ENCODE measurements at places on chromosomes 7 and 10.
A peak's percentile ranks its signal among the peaks of the same experiment; 100 is the strongest.

DNA sequence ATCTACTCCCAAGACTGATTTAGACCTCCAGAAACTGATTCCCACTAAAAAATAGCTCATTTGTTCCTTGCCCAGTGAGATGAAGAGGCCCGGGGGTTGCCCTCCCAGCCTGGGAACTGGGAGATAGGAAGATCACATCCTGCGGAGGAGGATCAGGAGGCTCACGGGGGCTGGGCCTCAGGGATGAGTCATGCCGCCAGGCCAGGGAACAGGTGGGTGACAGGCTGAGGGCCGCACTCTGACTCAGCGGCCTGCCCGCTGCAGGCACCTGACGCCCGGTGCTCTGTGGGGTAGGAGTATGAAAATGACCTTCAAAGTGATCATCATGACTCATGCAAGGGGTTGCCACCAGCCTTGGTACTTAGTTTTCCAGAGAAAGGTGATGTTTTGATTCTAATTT lies 104.5 kb upstream of the ZPBP start:
- no peak for ATAC-seq

- no peak for ATAC-seq
Observed at GRCh38 chr10:96260014-96260413, 11.4 kb downstream of the BLNK start.

- ATAC-seq = no peak
Observed at GRCh38 chr10:38003588-38003987, 6.9 kb upstream of the ZNF33A start.

DNA sequence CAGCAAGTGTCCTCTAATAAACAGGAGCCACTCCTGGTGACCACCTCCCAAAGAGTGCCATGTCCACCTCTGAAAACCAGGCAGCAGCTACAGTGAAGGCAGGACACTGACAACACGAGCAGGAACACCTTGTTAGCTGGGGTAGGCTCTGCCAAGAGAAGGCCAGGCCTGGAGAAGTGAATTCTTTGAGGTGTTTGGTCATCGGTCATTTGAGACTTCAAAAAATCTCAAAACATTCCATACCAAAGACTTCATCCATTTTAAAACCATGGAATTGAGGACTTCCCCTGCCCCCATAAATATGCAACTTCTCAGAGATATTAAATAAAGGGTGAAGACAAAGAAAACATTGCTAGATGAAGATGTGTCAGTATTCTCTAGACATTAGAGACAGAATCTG lies 28.4 kb upstream of the OPALIN start:
- ATAC-seq = no peak

DNA sequence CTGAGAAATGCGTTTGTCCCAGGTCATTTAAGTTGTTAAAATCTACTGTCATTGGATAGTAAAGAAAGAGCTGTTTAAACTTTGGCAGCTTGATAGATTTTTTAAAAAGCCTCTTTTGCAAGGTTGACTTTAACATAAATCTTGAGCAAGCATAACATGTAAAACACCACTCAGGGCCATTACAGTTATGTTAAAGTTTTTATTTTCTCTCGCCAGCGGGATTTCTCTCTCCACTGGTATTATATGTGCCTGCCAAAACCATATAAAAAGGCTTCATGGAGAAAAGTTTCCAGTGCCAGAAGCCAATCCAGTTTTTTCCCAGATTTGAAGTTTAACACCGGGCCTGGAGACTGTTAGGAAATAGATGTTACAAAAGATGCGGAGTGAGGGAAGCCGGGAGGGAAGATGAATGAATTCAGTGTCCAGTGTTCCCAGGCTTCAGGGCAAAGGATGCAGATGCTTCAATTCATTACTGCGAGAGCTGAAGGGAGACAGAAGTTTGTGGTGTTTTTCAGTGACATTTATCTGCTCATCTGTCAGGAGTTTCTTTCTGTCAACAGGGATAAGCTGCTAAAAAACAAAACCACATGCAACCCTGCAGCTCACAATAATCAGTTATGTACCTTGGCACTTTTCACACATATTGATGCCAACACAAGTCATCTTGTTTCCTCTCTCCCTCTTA lies 155.5 kb downstream of the SPAG6 start:
- no peak for ATAC-seq

- no peak for ATAC-seq
Observed at GRCh38 chr10:127735723-127736221, 1.2 kb upstream of the FOXI2 start.

DNA sequence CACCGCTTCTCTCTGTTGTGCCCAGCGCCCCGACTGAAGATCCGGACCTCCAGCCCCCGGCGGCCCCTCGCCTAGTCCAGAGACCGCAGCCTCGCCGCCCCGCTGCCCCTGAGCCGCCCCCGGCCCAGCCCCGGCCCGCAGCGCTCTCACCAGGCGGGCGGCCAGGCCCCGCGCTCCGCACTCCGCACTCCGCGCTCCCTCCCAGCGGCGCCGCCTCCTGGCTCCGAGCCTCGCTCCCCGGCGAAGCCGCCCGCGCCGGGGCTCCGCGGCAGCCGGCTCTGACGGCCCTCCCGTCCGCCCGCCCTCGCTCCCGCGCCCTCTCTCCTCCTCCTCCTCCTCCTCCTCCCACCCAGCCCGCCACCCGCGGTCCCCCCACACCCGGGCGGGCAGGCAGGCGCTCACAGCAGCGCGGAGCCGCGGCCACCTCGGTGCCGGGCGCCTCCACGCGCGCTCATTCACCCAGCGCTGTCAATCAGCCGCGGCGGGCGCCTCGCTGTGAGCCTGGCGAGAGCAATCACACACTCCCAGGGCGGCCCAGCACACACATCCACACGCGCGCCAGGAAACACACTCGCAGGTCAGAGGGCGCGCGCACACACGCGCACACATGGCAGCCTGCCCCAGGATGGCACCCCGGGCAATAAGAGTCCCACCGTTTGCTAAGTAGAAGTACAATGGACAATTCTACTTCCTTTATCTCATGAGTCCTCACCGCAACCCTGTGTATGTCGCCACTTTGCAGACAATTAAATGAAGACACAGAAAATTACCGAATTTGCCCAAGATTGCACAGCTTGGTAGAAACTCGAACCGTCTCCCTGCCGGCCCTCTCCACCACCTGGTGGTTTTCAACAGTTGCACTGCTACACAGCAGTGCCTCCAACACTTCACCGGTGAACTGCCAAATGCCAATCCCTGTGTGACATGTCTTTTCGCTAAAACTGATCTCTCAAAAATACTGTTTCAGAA lies at the start of gene PRRT4:
PRRT4 (minus strand) TSS at position 280 of the 969 bp plus-strand sequence.
- peak; percentile 67 for ATAC-seq

- no peak for ATAC-seq
Observed at GRCh38 chr7:147106746-147107145, 990.1 kb downstream of the CNTNAP2 start.

DNA sequence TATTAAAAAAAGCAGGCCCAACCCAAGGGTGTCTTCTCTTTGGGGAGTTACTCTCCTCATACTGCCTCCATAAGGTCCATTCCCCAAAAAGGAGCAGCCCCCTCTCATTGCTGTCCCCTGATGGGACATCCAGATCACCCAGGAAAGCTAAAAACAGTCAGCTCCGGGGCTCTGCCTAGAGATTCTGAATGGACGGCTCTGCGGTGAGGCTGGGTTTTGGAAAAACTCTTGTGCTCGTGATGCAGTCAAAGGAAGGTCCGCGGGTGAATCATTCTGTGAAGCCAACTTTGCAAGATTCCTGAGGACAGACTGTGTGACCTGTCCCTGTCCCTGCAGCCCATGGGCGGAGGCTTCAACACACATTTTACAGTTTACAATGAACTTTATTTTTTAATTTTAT lies 351.5 kb downstream of the TYW1 start:
- no peak for ATAC-seq

DNA sequence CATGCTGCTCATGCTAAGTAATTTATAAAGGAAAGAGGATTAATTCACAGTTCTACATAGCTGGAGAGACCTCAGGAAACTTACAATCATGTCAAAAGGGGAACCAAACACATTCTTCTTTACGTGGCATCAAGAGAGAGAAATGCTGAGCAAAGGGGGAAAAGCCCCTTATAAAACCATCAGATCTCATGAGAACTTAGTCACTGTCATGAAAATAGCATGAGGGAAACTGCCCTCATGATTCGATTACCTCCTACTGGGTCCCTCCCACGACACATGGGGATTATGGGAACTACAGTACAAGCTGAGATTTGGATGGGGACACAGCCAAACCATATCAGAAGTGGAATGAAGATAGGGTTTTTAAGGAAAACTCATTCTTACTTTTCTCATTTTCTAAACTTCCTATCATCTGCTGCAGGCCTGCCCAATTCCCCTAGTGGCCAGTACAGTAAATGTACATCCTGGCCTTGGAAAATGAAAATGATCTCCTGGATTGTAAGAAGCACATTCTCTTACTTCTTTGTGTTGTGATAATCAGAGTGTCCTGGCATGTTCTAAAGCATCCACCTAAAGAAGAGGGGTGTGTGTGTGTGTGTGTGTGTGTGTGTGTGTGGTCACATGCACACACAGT lies 421.5 kb downstream of the LRMDA start:
- ATAC-seq = no peak

DNA sequence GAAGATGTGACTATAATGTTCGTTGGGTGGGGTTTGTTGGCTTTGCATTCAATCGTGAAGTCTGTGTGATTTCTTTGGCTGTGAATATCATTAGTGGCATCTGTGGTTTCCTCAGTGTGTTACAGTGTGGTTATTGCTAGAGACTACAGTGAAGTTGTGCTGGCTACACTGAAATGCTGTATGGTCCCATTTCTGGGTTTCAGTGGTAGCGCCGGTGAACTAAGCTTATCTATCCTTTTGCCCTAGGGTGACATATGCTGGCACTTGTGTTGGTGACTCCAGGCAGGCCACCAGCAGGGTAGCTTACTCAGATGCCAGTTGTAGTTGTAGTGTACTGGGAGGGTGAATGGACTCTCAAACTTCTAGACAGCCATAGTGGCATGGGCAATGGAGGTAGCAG lies 259.5 kb downstream of the ANKRD30A start:
- no peak for ATAC-seq

- no peak for ATAC-seq
Observed at GRCh38 chr10:12135631-12136030, 6.2 kb downstream of the SEC61A2 start.

- no peak for ATAC-seq
Observed at GRCh38 chr10:123766761-123767160, 100.6 kb downstream of the GPR26 start.

GRCh38 chr7:23383225-23383624 lies 84.1 kb downstream of the MALSU1 start:
- ATAC-seq = no peak

DNA sequence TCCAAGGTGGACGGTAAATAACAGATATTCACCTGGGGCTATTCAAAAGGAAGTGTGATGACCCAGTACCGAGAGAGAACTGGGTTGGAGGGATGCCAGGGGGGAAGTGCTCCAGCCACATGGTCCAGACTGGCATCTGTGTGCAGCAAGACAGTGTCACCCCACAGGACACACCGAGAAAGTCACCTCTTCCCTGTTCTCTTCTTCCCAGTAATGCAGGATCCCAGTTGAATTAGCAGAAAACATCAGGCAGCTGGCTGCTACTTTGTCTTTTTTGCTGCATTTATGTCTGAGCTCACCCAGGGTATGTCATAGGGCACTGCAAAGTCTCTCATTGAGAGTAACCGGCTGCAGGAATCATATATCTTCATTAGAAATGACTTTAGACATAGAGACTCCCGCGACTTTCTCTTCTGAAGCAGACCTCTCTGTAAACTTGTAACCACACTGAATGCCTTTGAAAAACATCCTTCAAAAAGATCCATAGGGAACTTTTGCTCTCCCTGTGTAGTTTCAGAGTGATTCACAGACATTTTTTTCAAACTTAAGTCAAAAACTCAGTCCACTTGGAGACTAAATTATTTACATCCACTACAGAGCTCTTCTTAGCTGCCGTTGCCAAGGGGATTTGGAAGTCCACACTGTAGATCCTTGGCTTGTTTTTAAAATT lies 609.0 kb upstream of the DPP6 start:
- no peak for ATAC-seq

DNA sequence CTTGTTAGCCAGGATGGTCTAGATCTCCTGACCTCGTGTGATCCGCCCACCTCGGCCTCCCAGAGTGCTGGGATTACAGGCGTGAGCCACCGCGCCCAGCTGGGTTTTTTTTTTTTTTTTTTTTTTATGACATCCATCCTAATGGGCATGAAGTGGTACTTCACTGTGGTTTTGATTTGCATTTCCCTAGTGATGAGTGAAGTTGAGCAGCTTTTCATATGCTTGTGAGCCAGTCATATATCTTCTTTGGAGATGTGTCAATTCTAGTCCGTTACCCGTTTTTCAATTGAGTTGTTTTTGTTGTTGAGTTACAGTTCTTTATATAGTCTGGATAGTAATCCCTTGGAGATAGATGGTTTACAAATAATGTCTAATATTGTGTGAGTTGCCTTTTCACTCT lies 127.7 kb downstream of the SMURF1 start:
- ATAC-seq = no peak

- no peak for ATAC-seq
Observed at GRCh38 chr10:8323428-8324054, 269.1 kb downstream of the GATA3 start.

DNA sequence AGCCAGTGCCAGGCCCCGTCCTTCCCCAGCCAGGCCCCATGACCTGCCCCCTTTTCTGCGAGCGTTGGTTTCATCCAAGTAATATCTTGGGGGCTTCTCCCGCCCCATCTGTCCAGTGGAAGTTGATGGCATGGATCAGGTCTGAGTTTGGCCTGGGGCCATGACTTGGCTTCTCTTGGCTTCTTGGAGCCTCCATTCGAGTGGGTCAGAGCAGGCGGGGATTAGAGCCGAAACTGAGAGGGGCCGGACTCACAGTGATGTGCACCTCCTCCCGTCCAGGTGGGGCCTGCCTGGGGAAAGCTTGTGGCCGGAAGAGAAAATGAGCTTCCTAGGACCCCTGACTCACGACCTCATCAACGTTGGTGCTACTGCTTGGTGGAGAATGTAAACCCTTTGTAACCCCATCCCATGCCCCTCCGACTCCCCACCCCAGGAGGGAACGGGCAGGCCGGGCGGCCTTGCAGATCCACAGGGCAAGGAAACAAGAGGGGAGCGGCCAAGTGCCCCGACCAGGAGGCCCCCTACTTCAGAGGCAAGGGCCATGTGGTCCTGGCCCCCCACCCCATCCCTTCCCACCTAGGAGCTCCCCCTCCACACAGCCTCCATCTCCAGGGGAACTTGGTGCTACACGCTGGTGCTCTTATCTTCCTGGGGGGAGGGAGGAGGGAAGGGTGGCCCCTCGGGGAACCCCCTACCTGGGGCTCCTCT lies 15.1 kb upstream of the LIMK1 start:
- ATAC-seq = no peak

DNA sequence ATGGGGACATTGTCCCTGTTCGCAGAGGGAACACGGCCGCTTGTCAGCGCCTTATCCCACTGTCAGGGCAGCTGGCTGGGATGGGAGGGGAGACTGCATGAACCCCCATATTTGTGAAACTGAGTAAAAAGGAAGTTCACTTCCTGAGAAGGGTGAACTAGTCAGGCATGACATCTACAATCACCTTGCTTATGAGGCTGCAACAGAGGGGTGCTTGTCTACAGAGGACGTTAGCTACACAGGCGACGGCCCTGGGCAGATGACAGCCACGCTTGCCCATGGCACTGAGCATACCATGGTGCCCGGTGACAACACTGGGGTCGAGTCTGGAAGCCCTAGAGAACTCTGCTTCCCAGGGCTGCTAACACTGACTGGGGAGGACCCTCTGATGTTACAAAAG lies 46.0 kb upstream of the KDM7A start:
- ATAC-seq = no peak

- no peak for ATAC-seq
Observed at GRCh38 chr7:81937091-81937490, 167.2 kb upstream of the HGF start.

GRCh38 chr10:14674376-14675050 lies 100.2 kb downstream of the FAM107B start:
- ATAC-seq = no peak
